ENCODE measurements at places on chromosomes 4 and X.
A peak's percentile ranks its signal among the peaks of the same experiment; 100 is the strongest.

GRCh38 chrX:53283567-53283966 lies 2.2 kb upstream of the IQSEC2 start:
- no peak for DNase-seq

GRCh38 chrX:2488621-2489285 lies 12.0 kb downstream of the DHRSX start:
- no peak for DNase-seq

DNA sequence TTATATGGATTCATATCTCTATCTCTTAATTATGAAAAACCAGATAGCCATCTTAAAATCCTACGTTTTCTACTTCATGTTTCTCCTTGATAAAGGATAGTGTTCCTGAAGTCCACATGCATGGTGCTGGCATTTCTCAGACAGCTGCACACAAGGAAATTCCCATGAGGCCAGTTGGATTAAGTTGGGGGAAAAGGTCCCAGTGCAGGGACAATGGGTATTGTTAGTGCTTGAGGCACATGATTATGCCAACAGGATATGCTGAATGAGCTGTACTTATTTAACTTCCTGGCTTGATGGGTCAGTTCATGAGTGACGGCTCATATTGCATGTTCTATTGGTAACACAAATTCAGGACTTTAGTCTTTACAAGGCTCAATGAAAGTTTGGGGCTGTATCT lies 913.9 kb upstream of the NDST4 start:
- DNase-seq = no peak

DNA sequence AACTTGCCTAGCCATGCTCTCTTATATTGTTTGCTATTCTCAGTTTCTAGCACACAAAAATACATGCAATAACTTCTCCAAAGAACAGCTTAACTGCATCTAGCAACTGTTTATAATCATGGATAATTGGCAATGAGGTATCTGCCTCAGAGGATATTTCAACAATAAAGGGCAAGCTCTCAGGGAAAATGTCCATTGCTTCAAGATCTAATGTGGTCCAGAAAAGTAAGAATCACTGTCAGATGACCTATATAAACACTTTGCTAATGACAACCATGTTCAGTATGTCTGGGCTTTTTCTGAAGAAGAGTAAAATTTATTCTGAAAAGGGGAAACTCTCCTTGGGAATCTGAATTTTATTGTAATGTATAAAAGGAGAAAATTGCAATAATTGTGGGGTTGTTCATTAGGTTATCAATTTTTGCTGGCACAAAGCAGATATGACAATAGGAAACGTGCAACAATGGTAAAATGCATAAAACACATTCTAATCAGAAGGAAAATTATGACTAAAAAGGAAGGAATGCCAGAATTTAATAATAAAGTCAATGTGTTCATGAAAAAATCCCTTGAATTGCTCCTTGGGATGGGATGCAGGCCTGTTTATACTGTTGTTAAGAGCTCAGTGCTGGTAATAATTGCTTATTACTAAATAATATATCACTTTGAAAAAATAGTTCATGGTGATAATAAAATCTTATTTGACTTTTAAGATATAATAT lies 90.3 kb downstream of the ANTXR2 start:
- DNase-seq = peak; percentile 37

- no peak for DNase-seq
Observed at GRCh38 chrX:111555406-111555958, 44.0 kb downstream of the SERTM2 start.

Measured in AG09319 (cell line).